ENCODE measurements at places on chromosomes 4 and X. TPM values are rescaled to one million over a fixed set of nuclear protein-coding genes. Genes with fewer than 3 reads are reported as not detected.

EOLA1 gene
- 24.4 TPM for total RNA-seq

MUC7 gene
- total RNA-seq = not detected

RTL3 gene
- not detected for total RNA-seq

NCAPG gene
- 0.44 TPM for total RNA-seq

ASMT gene
- 0.66 TPM for total RNA-seq

PRSS48 gene
- not detected for total RNA-seq

FABP2 gene
- total RNA-seq = not detected

CCDC149 gene
- not detected for total RNA-seq

CD40LG gene
- 0.30 TPM for total RNA-seq

DNA sequence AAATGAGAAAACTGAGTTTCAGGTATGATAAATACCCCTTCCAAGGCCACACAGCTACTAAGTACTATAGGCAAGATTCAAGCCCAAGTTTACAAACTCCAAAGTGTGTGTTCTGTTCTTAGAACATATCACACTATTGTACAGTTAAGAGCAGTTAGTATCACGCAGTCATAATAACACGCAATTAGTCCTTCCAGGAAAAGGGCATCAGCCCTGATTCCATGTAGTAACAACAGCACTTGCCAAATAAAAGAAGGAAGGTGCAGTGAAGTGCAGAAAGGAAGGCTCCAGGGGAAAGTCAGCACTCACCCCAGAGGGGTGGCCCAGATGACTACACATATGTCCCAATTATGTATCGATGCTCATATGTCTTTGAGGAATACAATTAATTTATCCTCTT lies 4.4 kb downstream of the TASL start:
- DNase-seq = no peak
- no peak overlapping the region for H3K27ac ChIP-seq
- no peaks in the 10 kb centered on the region for H3K27me3 ChIP-seq
- H3K4me3 ChIP-seq = peak overlapping the region; percentile 12
- H3K36me3 ChIP-seq = peaks cover 3% of the 10 kb centered on the region
- H3K4me1 ChIP-seq = peaks cover 35% of the 10 kb centered on the region

GRCh38 chrX:72308566-72309296 lies 3.0 kb upstream of the CITED1 start:
- H3K4me1 ChIP-seq = peaks cover 42% of the 10 kb centered on the region
- no peaks in the 10 kb centered on the region for H3K36me3 ChIP-seq
- H3K4me3 ChIP-seq = peak overlapping the region; percentile 42

DNA sequence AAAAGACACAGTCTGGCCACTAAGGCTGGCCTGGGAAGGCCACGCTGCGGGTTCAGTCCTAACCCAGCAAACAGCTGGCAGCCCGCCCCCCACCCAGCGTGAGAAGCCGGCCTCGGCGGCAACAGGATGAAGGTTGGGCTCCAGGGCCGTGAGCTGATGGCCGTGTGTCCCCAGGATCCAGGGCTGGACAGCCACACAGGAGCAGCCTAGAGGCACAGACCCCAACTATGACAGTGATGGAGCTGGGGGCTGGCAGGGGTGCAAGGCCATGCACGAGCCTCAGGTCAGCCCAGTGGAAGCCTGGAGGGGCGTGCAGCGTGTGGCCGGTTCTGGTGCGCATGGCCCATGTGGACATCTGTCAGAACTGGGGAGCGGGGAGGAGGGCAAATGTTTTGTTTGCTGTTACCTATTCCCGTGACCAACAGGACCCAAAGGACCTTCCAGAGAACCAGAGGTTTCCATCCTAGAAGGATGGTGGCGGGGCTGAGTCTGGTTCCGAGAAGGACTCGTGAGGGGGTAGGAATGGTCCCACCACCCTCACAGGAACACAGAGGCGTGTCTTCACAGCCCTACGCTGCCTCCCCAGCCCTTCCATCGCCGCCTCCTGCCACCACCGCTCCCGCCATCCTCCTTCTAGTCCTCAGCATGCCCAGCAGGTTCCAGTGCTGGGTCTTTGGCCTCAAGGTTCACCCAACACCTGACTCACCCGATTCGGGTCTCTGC lies 46.5 kb downstream of the ZFYVE28 start:
- H3K4me3 ChIP-seq = no peak overlapping the region
- no peak overlapping the region for H3K27ac ChIP-seq
- H3K4me1 ChIP-seq = no peaks in the 10 kb centered on the region
- no peak for DNase-seq
- no peaks in the 10 kb centered on the region for H3K27me3 ChIP-seq

- no peaks in the 10 kb centered on the region for H3K36me3 ChIP-seq
- no peak for DNase-seq
- H3K4me1 ChIP-seq = no peaks in the 10 kb centered on the region
- H3K4me3 ChIP-seq = no peak overlapping the region
These were observed 354.1 kb downstream of the CHIC1 start for GRCh38 chrX:73916931-73917667.

- DNase-seq = no peak
- H3K4me3 ChIP-seq = no peak overlapping the region
- H3K27ac ChIP-seq = no peak overlapping the region
- no peaks in the 10 kb centered on the region for H3K4me1 ChIP-seq
- no peaks in the 10 kb centered on the region for H3K36me3 ChIP-seq
These were observed 296.1 kb upstream of the UGT8 start for GRCh38 chr4:114302472-114302871.

DNA sequence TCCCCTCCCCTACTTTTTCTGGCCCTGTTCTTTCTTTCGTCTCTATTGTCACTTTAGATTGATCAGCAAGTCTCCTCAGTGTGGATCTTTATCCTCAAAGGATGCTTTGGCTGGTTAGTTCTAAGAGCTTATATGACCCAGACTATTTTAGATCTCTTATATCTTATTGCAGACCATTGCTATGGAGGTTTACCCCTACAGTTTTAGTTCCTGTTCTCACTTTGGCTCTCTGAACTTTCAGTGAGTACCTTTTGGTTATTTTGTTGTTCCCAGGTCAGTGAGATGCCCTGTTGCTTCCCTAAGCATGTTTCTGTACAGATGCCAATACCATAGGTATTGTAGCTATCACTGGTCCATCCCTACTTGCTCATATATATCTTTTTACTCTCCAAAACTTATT lies 24.0 kb upstream of the MED14 start:
- H3K27ac ChIP-seq = no peak overlapping the region
- H3K4me3 ChIP-seq = no peak overlapping the region

DNA sequence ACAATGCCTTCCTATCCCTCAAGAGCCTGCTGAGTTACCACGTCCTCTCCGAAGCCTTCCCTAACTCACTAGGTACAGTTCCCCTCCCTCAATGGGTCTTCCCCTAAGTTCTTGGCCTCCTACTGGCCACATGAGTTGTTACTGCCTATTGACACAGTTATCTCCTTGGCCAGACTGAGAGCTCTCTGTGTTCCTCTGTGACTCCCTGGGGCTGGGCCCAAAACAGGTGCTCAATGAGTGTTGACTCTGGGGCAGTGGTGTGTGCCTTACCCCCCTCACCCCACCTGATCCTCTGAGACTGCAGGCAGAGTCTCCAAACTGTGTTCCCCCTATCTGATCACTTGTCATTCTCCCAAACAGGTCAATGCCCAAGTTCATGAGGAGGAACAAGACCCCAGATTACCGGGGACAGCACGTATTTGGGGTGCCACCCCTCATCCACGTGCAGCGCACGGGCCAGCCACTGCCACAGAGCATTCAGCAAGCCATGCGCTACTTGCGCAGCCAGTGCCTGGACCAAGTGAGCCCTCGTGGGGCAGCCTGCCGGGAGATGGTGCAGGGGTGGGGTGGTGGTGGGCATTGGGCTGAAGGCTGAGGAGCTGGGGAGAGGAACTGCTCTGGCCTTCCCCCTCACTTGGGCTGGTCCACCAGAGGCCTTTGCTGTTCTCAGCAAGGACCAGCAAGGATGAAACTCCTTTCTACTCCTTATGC lies 72.6 kb downstream of the STARD8 start:
- no peak overlapping the region for H3K27ac ChIP-seq
- H3K4me1 ChIP-seq = no peaks in the 10 kb centered on the region
- no peaks in the 10 kb centered on the region for H3K36me3 ChIP-seq
- no peak overlapping the region for H3K4me3 ChIP-seq

GRCh38 chr4:145937971-145938611 lies 532 bp downstream of the ZNF827 start:
- H3K27me3 ChIP-seq = no peaks in the 10 kb centered on the region
- peaks cover 23% of the 10 kb centered on the region for H3K4me1 ChIP-seq
- peak overlapping the region; percentile 49 for H3K27ac ChIP-seq
- H3K4me3 ChIP-seq = peak overlapping the region; percentile 76

DNA sequence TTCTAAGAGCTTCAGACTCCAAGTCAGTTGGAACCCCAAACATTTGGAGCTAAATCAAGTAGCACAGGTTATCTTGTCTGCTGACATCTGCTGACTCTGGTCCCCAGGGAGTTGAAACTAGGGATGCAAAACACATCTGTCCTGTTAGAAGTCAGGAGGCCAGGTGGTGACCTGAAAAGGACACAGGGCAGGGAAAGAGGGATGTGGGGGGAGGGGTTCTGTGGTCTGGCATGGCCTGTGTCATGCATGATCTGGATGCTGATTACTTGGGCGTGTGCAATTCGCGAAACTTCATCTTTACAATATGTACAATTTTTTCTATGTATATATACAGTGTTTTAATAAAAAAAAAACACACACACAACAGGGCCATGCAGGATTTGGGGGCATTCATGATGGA lies 55.3 kb downstream of the FHDC1 start:
- H3K4me3 ChIP-seq = no peak overlapping the region
- peaks cover 7% of the 10 kb centered on the region for H3K27me3 ChIP-seq
- H3K36me3 ChIP-seq = no peaks in the 10 kb centered on the region
- DNase-seq = no peak
- H3K27ac ChIP-seq = no peak overlapping the region
- no peaks in the 10 kb centered on the region for H3K4me1 ChIP-seq

DNA sequence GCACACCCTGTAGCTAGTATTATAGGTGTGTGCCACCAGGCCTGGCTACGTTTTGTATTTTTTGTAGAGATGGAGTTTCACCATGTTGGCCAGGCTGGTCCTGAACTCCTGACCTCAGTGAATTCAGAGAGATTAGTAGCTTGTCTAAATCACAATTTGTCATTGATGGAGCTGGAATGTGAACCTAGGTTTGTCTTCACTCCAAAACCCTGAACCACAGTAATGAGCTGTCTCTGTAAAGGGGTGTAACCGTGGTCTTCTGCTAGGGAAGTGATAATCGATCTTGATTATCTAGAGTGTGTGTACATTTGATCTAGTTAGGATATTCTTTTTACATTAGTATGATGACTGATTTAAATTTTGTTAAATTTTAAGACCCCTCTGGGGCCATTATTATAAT lies 8.3 kb downstream of the ARHGAP10 start:
- H3K36me3 ChIP-seq = no peaks in the 10 kb centered on the region
- no peaks in the 10 kb centered on the region for H3K4me1 ChIP-seq
- peaks cover 3% of the 10 kb centered on the region for H3K27me3 ChIP-seq
- no peak overlapping the region for H3K4me3 ChIP-seq

DNA sequence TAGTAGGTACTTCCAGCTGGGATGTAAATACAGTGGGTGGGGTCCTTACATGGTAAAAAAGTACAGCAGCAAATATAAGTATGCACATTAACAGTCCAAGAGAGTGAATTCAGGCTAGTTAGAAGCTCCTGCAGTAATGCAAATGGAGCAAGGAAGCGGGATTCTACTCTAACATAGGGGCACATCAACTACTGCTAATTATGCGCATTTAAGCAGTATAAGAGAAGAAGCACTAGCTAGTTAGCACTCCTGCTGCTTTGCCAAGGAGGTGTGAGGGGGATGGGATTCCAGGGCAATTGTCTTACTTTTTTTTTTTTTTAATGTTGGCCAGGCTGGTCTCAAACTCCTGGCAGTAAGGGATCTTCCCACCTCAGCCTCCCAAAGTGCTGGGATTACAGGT lies 284.1 kb downstream of the CHIC1 start:
- H3K4me3 ChIP-seq = no peak overlapping the region
- DNase-seq = no peak
- H3K27me3 ChIP-seq = no peaks in the 10 kb centered on the region
- no peaks in the 10 kb centered on the region for H3K36me3 ChIP-seq
- peaks cover 28% of the 10 kb centered on the region for H3K4me1 ChIP-seq

DNA sequence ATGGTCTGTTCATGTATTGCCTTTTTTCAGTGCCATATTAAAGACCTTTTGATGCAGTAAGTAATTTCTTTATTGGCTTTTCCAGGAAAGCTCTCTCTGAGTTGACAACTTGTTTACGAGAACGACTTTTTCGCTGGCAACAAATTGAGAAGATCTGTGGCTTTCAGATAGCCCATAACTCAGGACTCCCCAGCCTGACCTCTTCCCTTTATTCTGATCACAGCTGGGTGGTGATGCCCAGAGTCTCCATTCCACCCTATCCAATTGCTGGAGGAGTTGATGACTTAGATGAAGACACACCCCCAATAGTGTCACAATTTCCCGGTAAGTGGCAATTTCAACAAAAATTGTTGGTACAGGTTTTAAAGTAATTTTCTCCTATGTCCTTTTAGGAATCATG lies 148.0 kb downstream of the STIM2 start:
- H3K27ac ChIP-seq = no peak overlapping the region
- peaks cover 2% of the 10 kb centered on the region for H3K36me3 ChIP-seq
- no peaks in the 10 kb centered on the region for H3K27me3 ChIP-seq
- H3K4me3 ChIP-seq = no peak overlapping the region

- DNase-seq = no peak
- H3K4me1 ChIP-seq = no peaks in the 10 kb centered on the region
- H3K27me3 ChIP-seq = no peaks in the 10 kb centered on the region
- H3K36me3 ChIP-seq = no peaks in the 10 kb centered on the region
These were observed 137.1 kb downstream of the GASK1B start for GRCh38 chr4:158035662-158036195.

DNA sequence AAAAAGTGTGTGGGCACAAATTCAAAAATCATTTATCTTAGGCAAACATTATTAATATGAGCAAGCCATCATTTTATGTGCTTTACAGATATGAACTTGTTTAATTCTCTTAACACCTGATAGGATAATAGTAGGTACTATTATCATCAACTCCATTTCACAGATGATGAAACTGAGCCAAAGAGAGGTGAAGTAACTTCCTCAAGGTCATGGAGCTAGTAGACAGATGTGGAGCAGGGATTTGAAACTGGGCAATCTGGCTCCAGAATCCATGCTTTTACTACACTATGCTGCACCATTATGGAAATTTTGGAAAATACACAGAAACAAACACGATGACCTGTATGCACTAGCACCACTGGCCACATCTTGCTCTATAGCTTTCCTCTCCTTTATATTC lies 1.0 kb upstream of the PIN4 start:
- H3K4me1 ChIP-seq = peaks cover 14% of the 10 kb centered on the region
- no peaks in the 10 kb centered on the region for H3K36me3 ChIP-seq
- no peak for DNase-seq
- peak overlapping the region; percentile 68 for H3K27ac ChIP-seq

GRCh38 chr4:89222170-89222569 lies 85.4 kb downstream of the GPRIN3 start:
- peaks cover 3% of the 10 kb centered on the region for H3K4me1 ChIP-seq
- H3K27ac ChIP-seq = no peak overlapping the region
- H3K27me3 ChIP-seq = no peaks in the 10 kb centered on the region
- DNase-seq = no peak

Measured in B cell (primary cell).